ENCODE measurements at places on chromosomes 4 and X.

DNA sequence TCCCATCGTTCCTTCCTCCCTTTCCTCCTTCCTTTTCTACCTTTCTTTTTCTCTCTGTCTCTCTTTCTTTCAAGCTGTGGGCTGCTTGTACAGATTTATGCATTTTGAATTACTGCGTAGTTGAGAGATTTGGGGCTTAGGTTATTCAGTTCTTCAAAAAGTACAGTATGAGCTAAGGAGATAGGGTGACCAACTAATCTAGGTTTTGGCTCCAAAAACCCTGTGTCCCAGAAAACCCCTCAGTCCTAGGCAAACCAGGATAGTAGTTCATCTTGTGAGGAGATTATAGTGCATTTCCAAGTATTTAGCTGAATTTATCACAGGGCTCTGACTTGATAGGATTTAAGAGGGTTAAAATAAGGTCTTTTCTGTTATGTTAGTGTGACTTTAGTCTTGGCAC lies 64.5 kb downstream of the NFKB1 start:
- DNase-seq: no peak

- DNase-seq: peak; percentile 74
Measured at GRCh38 chr4:17636696-17637622, 22.5 kb downstream of the MED28 start.

DNA sequence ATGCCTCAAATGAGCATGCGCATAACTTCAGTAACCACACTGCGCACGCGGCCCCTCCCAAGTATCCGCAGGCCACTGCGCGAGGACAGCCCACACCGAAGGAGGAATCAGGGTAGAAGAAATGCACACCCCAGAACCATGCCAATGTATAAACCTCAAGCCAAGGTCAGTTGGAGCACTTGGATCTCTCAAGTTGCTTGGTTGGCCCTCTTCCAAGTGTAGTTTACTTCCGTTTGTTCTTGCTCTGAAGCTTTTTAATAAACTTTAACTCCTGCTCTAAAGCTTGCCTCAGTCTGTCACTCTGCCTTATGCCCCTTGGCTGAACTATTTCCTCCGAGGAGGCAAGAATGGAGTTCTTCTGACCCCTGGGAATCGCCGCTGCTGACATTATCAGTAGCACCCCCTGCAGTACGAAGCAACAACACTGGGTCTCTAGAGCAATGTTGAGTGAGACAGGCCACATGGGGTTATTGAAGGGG lies 22.0 kb upstream of the SPINK2 start:
- no peak for DNase-seq

DNA sequence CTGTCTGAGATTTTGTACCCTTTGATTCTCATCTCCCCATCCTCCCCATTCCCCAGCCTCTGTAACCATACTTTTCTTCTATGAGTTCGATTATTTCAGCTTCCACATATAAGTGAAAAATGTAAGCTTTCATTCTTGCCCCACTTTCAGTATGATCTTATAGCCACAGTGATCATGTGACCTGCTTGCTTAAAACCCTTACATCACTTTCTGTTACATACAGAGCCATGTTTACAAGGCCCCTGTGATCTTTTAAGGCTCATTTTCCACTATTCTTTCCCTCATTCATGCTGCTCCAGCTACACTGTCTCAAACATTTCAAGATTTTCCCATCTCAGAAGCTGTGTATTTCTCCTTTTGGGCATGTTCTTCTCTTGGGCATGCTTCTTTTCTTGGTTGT lies 147.7 kb downstream of the DCK start:
- no peak for DNase-seq

DNA sequence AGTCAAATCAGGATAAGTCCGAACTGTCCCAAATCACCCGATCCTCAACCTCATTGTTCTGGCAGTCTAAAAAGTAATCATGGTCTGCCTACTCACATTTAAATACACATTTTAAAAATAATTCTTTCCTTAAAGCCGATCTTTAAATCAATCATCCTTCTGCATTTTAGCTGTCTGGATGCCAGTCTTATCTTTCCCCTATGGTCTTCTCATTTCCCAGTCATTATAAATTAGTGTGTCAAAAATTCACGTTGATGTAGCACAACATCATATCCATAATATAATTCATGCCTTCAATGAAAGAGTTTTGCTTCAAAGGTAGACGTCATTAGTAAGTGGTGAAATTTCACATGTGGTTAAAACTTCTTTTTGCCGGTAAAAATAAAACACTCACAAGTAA lies 108.1 kb upstream of the FRG1 start:
- DNase-seq: no peak

DNA sequence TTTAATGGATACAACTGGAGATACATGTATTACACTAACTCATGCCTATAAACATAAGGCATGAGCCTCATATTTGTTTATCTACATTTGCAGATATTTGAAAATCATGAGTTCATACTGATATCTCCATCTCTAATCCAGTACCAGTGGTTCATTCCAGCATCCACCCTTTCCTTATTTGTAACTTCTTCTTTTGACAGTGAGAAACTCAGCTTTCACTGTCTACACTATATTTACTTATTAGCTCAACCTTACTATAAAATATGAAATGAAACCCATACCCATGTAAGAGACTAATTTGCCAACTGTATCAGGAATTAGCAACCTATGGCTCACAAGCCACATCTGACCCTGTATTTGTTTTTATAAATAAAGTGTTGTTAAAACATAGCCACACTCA lies 161.9 kb upstream of the GPRIN3 start:
- no peak for DNase-seq

DNA sequence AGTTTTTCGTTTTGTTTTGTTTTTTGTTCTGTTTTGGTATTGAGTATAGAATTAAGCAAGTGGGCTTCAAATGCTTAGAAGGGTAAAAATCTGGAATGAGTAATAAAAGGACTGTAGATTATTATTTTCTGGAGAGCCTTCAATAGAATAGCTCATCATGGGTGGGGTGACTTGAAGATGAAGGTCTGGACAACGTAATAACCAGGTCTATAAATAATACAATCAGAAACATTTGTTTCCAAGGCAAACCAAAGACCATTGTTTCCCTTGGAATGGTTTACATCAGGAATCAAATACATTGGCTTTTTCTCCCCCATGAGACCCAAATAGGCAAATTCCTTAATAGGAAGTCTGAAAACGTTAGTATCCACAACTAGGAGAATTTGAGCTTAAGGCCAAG lies 721.6 kb downstream of the RPA4 start:
- no peak for DNase-seq

DNA sequence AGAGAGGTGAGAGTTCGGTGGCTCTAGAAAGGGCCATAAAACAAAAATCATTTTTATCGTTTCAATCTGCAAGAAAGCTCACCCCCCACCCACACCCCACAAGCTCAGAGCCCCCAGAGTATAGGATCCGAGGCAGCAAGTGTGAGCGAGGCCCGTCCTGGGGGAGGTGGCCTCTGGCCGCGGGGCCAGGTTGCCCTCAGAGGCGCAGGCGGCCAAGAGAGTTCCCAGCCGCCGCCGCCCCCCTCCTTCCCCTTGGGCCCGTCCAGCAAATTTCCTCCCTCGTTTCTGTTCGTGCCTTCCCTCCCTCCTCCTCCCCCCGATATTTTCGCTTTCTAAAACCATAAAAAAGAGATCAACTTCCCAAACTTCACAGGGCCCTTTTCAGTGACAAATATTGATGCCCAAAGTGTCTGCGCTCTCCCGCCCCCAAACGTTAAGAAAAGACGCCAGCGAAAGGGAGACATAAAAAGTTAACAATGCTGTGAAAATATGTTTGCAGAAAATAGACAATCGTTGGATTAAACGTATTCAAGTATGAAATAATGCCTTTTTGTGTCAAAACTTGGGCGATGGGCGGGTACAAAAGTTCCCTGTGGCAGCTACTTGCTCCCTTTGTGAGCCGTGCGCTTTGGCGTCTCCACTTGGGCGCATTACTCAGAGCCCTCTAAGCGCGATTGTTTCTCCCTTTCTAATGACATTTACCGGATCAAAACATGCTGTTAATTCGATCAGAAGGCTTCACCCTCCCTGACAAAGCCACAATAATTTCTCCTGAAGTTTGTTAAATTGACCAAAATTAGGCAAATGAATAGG lies 1.1 kb upstream of the HELT start:
- no peak for DNase-seq

- no peak for DNase-seq
Measured at GRCh38 chr4:4293279-4293678, 3.2 kb downstream of the ZBTB49 start.

- DNase-seq: no peak
Measured at GRCh38 chrX:35101901-35102300, 159.3 kb downstream of the FAM47B start.

GRCh38 chrX:134396174-134396573 lies 63.8 kb upstream of the HPRT1 start:
- peak; percentile 30 for DNase-seq

DNA sequence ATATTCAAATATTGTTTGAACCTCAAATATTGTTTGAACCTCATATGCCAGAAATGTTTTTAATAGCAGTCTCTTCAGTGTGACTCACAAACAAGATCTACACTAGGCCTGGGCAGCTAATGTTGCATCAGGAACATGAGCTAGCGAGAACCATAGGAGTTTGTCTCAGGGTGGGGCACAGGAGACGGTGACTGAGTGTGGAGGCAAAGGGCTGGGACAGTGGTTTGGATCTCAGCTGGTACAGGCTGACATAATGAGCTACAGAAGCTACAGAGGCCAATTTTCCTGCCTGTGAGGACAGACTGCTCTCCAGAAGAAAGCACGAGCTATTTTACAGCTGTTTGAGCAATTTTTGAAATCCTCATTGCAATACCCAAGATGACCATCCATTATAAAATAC lies 224.7 kb downstream of the CENPC start:
- DNase-seq: no peak

- DNase-seq: no peak
Measured at GRCh38 chr4:177118596-177118995, 191.1 kb upstream of the NEIL3 start.

DNA sequence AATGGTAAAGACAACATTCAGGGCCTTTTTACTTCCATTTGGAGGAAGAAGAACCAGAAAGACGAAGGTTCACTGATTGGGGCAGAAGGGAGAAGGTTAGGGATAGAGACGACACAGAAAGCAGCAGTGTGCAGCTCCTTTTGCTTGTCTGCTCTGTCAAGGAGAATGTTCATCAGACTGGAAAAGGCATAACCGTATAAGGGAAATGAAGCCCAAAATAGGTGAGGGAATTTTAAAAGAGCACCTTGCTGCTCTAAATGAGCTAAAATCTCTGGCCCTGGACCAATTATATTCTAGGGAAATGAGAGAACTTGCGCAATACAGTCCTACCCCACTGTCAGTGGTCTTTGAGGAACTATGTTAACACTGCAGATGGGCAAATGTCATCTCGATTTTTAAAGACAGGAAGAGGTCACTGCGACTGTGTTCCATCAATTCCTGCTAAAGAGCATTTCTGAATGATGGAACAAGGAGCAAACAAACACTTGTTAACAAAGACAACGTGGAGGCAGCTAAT lies 909.8 kb upstream of the FTHL17 start:
- no peak for DNase-seq

- DNase-seq: no peak
Measured at GRCh38 chr4:86910820-86911684, 18.8 kb upstream of the C4orf36 start.

DNA sequence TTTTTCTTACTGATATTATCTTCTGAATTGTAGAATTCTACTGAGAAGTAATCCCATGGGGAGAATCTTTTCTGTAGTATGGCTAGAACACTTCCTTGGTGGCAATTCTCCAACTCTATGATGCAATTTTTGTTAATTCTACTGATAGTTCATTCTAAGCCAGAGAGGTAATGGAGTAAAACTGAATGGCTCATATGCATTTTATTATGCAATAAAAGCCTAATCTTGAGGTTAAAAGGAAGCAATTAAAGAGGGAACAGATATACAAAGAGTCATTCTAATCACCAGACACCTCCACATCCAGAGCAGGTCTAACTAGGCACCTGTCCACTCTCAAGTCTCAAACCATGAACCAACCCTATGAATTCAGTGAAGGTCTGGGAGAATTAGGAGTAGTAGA lies 9.7 kb downstream of the RAP2C start:
- DNase-seq: no peak

DNA sequence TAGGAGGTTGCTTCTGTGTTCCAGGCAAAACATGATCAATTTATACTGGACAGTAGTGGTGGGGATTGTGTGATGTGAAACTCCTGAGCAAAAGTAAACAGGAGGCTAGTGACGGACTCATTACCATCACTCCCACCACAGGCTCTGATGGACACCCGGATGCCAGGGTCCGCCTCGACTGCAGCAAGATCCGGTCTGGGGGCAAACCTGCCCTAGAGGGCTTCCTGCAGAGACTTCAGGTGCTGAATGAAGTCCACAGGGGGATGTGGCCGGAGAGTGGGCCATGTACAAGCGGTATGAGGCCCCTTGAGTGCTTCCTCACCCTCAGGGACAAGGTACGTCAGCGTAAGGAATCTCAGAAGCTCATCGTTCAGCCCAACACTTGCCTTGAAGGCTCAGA lies 23.4 kb upstream of the TECRL start:
- DNase-seq: no peak

DNA sequence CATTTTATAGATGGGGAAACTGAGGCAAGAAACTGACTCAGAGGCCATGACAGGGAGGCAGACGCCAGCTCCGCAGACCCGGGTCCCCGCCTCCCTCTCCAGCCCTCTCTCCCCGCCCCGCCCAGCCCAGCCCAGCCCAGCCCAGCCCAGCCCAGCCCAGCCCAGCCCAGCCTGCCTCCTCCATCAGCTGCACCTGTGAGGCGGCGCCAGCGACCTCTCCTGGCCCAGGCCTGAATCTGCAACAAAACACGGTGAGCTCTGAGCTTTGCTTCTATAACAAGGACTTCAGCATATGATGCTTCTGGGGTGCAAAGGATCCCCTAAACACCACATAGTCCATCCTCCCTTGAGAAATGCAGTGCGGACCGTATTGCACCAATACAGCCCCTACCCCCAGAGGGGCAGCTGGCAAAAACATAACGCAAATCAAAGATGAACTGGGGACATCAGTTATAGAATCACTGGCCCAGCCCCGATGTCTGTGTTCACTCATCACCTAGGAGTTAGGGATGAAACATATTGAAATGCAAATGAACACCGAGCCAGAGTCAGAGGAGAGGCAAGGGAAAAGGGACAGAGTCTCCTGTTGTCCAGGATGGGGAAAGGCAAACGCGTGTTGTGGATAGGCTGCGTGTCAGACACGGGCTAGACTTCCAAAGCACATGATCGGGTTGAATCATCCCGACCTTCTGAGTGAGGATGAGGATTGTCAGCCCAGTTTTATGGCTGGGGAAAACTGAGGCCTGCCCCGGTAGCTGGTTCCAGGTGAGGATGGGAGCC lies 216.1 kb upstream of the PSAPL1 start:
- no peak for DNase-seq

DNA sequence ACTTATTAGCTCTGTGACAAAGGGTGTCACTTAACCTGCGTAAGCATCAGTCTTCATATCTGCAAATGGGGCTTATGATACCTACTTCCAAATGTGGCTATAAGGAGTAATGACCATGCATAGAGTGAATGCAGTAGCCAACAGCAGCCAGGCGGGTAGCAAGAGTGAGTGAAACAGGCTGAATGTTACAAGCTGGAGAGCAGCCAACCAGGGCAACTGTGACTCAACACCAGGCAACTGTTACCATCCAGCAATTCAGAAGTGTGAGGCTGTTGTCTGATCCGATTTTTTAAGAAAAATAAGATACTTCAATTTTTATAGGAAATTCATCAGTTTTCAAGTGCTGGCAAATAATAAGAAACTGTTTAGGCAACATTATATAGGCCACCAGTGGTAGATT lies 270.2 kb upstream of the TAPT1 start:
- no peak for DNase-seq

All from CD4-positive, alpha-beta T cell treated with Interleukin-10 for 1 hour (primary cell).